Chondrocyte (in vitro differentiated cells): ENCODE measurements at places on chromosomes 4 and X. TPM values are rescaled to one million over a fixed set of nuclear protein-coding genes. Genes with fewer than 3 reads are reported as not detected.

DNA sequence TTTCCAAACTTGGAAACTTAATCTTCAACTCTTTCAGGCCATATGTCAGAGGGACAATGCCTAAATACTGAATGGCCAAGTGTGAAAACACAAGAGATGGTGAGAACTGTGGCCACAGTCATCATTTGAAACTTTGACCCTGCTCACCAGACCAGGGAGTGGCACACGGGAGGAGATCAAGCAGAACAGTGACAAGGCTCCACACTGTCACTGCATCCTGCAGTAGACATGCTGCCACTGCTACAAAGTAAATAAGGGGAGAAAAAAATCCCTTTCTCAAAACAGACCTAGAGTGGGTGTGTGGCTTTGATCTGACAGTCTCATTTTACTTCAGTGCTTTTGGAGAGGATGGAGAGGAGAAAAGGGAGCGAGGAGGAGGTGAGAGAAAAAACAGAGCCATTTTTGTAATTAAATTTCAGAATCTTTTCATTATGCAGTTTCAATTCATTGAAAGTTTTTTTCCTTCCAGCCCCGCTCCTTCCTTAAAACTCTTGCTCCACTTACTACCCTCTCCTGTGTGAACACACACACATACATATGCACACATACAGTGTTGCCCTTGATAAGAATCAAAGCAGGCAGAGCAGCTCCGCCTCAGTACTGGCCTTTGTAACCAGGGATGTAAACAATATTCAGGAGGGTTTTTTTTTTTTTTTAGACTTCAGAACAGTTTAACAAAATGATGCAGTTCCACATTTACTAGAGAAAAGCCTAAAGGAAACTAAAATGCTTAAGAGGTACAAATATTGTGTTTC, 34.4 kb downstream of the NEXMIF start:
- DNase-seq: no peak
- H3K4me1 ChIP-seq: no peaks in the 10 kb centered on the region
- H3K4me3 ChIP-seq: no peak overlapping the region

GRCh38 chrX:119477812-119478232, 9.6 kb downstream of the SLC25A5 start:
- no peaks in the 10 kb centered on the region for H3K27me3 ChIP-seq
- DNase-seq: no peak
- H3K36me3 ChIP-seq: no peaks in the 10 kb centered on the region
- no peak overlapping the region for H3K27ac ChIP-seq
- peaks cover 9% of the 10 kb centered on the region for H3K4me1 ChIP-seq

Gene RHOH
- not detected in 3 replicates for total RNA-seq

Gene SLC4A4
- 12.8 to 21.9 TPM (median 14.8 TPM) in 3 replicates for total RNA-seq

Gene L1CAM
- total RNA-seq: 2.2 to 2.9 TPM (median 2.5 TPM) in 3 replicates
